Lung microvascular endothelial cell (primary cell): ENCODE measurements at places on chromosomes 1 and 21. TPM values are rescaled to one million over a fixed set of nuclear protein-coding genes. Genes with fewer than 3 reads are reported as not detected.

GRCh38 chr1:60402816-60403215 is 329.2 kb upstream of the C1orf87 start:
- DNase-seq: no peak

PRR9 gene
- not detected in 2 replicates for total RNA-seq

C1QA gene
- total RNA-seq: not detected in 2 replicates

GRCh38 chr1:24764439-24764838 is 19.2 kb downstream of the CLIC4 start:
- DNase-seq: no peak

DNA sequence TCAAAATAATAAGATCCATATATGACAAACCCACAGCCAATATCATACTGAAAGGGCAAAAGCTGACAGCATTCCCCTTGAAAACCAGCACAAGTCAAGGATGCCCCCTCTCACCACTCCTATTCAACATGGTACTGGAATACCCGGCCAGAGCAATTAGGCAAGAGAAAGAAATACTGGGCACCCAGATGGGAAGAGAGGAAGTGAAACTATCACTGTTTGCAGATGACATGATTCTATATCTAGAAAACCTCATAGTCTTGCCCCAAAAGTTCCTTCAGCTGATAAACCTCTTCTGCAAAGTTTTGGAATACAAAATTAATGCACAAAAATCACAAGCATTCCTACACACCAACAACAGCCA is 442.7 kb downstream of the PTBP2 start:
- DNase-seq: no peak

DNA sequence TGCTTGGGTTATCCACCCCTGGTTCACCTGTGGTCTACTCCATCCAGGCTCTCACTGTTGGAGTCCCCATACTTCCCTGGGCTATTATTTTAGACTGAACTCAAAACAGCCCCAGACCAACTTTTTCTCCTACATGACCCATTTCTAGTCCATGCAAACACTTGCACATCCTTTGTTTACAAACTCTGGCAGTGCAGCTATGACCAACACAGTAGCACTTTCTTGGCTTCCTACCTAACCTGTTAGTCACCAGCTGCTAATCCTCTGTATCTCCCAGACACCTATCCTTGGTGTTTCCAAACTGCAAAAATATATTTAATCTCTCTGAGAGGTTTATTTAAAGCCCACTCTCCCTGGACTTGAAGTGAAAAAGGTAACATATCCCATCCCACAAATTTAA is 90.8 kb downstream of the DDAH1 start:
- peak; percentile 26 for DNase-seq

DNA sequence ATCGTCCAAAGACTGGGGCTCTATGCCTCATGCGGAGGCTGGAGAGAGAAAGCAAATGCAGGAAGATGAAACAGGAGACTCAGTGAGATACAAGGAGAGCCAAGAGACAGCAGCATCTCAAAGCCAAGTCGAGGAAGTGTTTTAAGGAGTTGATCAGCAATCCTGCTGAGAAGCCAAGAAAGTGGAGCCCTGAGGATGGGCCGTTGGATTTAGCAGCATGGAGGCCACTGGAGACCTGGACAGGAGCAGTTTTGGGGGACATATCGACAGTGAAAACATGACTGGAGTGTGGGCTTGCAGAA is 107.4 kb upstream of the ZBTB40 start:
- no peak for DNase-seq

MYCL gene
- total RNA-seq: 0.20 and 0.44 TPM in 2 replicates

- no peak for DNase-seq
These were observed 59.6 kb downstream of the ATP6V1G3 start for GRCh38 chr1:198480876-198481275.

OR2M3 gene
- not detected in 2 replicates for total RNA-seq

DNA sequence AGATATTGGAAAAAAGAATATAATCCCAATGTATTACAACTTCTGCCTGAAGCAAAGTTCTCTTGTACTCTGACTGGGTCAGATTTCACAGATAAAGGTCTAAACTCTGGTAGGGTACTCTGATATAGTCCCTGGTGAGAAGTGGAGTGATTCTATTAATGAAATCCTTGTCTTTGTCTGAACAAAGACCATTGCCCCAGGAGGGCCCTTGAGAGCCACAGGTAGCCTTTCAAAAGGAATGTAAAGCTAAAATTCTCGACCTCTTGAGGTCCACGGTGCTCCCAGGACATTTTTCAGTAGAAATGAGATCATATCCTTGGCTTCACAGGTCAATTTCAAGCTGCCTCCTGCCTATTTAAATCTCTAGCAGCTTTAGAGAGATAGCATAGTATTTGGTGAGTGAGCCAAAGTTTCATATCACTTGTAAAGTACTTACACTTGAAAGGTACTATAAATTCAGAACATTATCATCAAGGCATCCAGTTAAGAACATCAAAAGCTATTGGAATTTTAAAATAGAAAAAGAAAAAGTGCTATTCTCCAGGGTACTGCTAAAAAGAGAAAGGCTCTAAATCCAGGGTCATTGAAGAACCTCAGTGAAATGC is 10.1 kb downstream of the TNNI3K start:
- no peak for DNase-seq

FBLIM1 gene
- 110 and 128 TPM in 2 replicates for total RNA-seq

DNA sequence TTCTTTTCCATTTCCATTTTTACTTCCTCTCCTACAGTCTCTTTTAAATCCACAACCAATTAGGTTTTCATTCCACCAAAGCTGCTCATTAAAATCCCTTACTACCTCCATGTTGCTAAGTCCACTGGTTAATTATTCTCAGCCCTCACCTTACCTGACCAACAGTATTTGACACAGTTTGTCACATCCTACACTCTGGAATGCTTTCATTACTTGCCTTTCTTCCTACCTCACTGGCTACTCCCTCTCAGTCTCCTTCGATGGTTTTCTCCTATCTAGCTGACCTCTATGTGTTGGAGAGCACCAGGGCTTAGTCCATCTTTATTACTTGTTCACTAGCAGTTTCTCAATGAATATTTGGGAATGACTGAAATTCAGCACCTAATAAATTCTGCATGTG is 78.6 kb downstream of the NME7 start:
- DNase-seq: no peak

GRCh38 chr1:228734881-228735801 is at the start of gene RHOU:
Gene RHOU (plus strand): TSS chr1:228735479. CDS start chr1:228735743, 264 bp downstream.
- DNase-seq: peak; percentile 60

DNA sequence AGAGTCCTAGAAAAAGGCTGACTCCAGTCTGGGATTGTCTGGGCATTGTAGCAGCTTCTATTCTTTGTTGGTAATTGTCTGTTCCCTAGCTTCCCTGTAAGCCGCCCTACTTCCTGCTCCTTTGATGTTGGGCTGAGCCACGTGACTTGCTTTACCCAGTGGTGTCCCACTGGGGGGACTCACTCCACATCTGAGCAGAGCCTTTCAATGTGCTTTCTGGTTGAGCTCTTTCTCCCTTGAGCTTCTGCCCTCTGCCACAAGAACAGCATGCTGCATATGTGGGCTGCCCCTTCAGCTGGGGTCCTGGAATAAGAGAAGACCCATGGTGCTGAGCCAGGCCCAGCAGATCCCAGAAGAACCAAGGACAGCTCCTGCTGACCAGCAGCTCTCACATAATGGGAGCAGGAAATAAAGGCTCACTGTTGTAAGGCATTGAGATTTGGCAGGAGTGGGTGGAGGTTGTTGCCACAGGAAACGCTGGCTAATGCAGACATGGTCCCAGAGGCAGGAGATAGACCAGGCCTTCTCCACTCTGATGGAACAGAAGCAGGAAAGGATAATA is 276.3 kb upstream of the GJB5 start:
- no peak for DNase-seq

GRCh38 chr1:45187725-45188124 is 18.7 kb downstream of the ZSWIM5 start:
- no peak for DNase-seq

DNA sequence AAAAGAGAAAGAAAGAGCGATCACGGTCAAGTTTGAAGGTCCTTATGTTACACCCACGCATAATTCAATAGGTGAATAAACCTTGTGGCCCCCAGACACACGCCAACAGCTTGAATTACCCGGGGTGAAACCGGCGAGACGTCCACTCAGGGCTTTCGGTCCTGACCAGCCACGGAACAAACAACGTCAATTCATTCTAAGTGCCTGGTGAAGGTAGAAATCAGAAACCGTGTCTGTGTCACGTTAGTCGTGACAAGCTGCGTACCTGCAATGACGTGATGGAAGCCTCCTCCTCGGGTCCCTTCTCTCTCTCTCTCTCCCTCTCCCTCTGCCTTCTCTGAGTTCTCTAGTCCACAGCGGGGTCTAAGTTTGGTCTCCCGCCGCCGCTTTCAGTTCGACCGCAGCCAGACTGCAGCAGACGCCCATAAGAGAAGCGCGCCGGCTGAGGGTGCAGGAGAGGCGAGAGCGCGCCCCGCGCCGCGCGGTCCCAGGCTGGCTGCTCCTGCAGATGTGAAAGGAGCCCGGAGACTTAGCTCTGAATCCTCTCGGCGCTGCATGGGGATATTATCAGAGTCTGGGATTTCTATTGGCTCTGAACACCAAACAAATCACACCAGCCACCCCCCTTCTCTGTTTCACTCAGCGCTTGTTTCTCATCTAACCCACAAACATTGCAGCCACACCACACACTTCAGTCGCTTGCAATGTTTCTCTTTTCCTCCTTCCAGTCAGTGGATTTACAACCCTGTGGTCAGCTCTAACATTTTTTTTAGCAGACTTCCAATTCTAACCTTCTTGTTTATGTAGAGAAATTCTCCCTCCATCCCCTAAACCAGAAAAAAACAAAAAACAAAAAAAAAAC is at the start of gene GREM2:
Gene GREM2, minus strand, starts transcription at position 537 of the 862 bp plus-strand sequence. CDS start 118,680 bp downstream, outside the sequence.
- DNase-seq: peak; percentile 8

IFNLR1 gene
- under 0.01 TPM in 1 of 2 replicates, not detected in the other for total RNA-seq

LRRC8D gene
- total RNA-seq: 7.3 and 9.8 TPM in 2 replicates

DNA sequence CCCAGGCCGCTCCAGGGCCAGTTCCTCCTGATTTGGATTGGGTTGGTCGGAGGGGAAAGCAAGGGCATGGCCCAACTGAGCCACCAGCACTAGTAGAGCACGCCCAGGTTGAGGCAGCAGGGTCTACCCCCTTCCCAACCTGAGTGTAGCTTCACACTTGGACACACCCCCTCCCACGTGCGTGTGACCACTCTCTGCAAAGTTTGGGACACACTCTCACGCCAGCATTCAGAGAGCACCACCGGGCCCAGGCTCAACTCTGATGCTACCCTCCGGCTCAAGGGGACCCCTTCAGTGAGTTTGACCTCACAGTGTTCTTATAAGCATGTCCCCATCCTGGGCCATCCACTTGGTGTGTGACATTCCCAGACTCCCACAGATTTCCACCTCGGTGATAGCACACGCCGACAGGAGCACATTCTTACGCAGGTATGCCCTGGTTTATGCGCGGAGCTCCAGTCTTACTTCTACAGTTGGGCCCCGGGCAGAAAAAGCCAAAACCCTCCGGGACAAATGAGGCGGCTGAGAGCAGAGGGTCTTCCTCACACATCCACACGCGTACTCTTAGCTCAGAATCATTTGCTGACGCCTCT is 3.0 kb upstream of the DMRTA2 start:
- DNase-seq: no peak
